ENCODE measurements at places on chromosomes 2 and 18.
A peak's percentile ranks its signal among the peaks of the same experiment; 100 is the strongest.

DNA sequence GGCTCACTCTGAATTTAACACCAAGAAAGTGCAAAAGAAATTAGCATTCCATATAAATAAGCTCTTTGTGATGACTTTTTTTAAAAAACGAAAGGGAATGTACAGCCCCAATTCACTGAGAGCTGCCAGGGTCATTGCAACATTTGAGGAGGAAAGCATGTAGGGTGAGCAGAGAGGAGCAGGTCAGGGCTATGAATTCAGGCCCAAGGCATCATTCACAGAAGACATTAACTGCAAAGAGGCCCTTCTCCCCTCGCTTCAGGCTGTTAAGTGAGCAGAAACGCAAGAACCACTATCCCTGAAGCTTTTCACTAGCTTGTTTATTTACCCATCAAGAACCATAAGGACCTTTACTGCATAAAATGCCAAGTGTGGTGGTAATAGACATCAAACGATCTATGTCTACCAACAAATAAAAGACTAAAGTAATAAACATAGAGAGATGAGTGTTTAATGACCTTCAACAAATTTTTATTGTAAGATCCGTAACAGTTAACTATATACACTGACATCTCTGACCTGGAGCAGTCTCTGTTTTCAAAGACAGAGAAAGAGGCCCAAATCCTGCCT, 333.1 kb upstream of the HNRNPA3 start:
- no peak for ATAC-seq

GRCh38 chr2:64644458-64645382, 9.0 kb downstream of the SERTAD2 start:
- peak; percentile 52 for ATAC-seq

- ATAC-seq: peak; percentile 64
These were observed 89.2 kb downstream of the DOCK10 start for GRCh38 chr2:224952936-224953657.

- no peak for ATAC-seq
These were observed 184.1 kb upstream of the ARL4C start for GRCh38 chr2:234680688-234681619.

GRCh38 chr2:42132191-42132965, 36.8 kb upstream of the EML4 start:
- ATAC-seq: peak; percentile 5

DNA sequence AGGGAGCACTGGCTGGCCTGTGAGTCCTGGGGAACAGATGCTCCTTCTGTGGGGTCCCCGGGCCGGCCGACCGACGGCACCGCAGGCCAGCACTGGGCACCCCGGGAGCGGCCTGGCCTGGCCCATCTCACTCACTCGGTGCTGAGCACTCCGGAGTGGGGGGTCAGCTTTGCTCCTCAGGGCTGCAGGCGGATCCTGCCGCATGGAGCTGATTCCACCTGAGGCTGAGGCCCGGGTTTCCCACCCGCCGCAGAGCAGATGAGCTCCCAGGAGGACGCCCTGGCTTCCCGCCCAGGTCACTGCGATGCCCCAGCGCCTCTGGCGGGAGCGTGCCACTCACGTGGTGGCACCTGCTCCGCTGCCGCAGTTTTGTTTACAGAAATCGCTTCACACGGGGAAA, 418.6 kb downstream of the GALR1 start:
- ATAC-seq: no peak

DNA sequence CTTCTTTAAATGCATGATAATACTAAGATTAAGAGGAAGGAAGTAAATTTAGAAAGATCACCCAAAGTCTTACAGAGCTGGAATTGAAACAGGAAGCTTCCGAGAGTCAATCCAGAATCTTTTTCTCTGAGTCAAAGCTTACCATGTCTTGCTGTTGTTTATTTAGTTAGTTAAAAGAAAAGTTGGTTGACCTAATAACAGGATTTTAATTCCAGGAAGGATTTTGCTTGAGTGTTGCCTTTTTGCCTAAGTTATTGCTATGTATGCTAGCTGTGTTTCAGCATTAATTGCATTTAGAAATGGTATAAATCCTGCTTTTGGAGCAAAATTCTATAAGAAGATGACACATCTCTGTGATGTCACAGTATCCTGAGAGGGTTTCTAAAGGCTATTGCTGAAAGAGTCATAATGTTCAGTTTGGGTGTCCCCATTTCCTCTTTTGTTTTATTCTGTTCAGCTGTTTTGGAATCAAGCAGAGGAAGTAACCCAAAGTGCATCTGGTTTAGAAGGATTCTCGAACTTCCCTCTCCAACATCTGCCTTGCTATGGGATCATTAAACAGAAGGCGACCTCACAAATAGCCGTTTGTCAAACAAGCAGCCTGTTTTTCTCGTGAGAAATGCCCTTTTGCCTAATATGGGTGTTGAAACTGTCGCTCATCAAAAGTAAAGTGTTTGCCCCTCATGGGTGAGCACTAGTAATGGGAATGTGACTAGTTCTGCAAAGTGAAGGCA, 271.5 kb upstream of the MMADHC start:
- no peak for ATAC-seq

DNA sequence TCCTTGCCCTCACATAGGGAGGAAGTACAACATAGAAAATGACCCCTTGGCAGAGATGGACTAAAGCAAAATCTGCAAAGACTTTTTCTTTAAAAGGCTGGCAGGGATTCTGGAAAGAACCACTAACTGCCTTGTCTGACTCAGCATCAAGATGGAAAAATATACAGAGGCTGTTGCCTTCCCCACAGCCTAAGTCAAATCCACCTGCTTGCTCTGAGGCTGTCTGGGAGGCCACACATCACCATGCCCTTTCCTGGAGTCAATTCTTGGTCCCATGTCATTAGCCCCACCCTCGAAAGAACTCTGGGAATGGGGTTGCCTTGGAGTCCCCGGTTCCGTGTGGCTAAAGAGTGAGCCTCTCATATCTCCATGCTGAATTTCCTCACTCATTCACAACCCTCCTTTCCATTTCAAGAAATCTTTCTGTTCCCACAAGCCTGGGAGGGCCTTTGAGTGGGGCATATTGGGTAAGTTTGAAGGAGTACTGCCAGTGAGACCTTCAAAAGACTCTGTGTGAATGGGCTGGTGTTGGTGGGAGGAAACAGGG, 39.4 kb downstream of the BMP10 start:
- no peak for ATAC-seq

DNA sequence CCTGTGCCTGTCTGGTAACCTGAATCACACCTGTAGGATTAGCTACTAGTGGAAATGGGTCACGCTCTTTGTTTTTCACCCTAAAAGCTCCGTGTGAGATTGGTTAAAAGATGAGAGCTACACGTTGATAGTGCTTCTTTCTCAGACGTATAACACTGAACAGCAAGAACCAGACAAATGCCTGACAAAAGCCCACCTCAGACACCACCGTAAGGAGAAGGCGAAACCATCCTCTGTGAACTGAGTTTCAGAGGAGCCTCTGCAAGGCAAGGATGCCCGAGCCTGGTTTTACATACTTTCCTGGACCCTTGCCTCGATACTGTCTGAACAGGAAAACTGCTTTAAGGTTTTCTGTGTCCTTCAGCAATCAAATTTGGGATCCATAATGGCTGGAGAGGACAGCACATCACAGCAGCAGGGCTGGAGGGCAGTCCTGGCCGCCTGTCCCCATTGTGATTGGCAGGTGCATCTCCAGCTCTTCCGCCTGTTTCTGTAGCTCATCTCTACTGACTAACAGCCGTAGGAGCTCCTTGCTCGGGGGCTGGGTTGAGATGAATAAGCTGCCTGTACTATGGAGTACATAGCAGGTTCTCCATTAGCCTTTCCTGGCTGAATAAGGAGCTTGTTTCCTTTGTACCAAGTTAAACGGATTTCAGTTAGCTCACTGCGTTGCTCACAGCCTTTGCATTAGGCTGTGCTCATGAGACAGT, 155.5 kb downstream of the MYT1L start:
- ATAC-seq: no peak

GRCh38 chr2:99834426-99834825, 308.0 kb downstream of the AFF3 start:
- ATAC-seq: no peak

- ATAC-seq: no peak
These were observed 11.4 kb downstream of the CDK5R2 start for GRCh38 chr2:218970894-218971293.

- no peak for ATAC-seq
These were observed 18.3 kb upstream of the ITGA6 start for GRCh38 chr2:172409042-172409441.

GRCh38 chr2:126837966-126838715, 60.5 kb upstream of the TEX51 start:
- no peak for ATAC-seq

DNA sequence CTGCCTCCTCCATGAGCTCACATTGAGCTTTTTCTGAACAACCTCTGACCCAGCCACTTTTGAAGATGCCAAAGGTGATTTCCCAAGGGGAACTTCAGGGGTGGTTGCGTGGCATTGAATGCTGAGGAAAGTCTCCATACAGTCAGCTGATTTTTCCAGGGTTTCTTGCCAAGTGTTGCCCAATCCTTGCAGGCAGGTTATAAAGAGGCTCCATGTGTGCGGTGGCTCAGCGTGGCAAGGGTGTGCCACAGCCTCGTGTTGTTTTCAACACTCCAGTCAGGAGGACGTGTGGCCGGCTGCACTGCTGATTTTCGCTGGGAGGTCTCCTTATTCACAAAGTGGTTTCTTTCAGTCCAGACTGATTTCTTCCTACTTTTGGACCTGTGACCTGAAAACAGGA, 81.4 kb upstream of the GATA6 start:
- no peak for ATAC-seq

GRCh38 chr2:96604104-96604503, 34.0 kb downstream of the KANSL3 start:
- ATAC-seq: no peak

DNA sequence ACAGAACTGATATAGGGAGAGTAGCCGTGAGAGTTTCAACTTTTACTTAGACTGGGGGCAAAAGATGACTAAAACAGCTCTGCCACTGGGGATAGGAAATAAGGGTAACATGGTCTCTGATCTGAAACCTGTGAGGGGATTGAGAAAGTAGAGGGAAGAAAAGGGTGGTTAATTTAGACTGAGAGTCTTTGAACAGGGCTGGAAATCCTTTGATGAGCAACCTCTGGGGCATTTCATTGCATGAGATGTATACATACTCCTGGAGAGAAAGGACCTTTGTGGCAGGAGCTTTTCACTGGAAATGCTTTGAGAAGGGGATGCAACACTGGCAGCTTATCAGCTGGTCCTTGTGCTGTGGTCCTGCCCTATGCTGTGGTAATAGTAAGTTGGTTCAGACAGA, 9.4 kb downstream of the GALNT1 start:
- no peak for ATAC-seq

All from activated CD4-positive, CD25-positive, alpha-beta regulatory T cell treated with anti-CD3 and anti-CD28 coated beads, Interleukin-2, amount 50 U/mL, for 24 hours (primary cell).